ENCODE measurements at places on chromosomes 3 and 15.

DNA sequence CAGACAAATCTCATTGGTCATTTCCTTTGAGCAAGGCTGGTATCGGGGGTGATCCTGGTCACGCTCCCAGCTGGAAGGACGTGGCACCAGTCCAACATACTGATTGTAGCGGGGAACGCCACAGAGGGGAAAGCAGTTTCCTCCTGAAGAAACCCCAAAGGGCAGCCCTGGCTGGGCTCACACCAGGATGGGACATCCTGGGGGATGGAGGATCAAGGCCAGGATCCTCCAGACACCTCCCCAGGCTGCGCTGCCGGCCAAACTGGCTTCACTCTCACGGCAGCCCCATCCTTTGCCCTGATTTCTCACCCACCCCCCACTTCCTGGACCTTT is 36.6 kb downstream of the MUC20 start:
- DNase-seq, result no peak

DNA sequence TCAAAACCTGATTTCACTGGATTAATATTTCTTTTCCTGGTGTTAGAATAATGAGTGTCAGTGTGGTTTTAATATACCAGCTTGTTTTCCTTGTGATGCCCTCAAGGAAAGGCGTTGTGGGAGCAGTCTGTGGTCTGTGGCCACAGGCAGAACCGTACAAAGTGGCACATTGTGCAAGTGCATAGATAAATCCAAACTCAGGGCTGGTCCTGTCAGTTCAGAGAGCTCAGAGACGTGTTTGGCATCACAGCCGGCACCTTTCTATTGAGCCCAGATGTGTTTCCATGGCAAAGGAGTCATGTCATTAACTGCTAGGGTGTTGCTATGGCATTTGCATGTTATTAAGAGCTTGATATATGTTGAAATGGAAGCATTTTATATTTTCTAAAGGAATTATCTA is 289.9 kb upstream of the RASGRP1 start:
- DNase-seq, result no peak

GRCh38 chr15:38134252-38134651 is 118.4 kb upstream of the SPRED1 start:
- DNase-seq, result no peak

DNA sequence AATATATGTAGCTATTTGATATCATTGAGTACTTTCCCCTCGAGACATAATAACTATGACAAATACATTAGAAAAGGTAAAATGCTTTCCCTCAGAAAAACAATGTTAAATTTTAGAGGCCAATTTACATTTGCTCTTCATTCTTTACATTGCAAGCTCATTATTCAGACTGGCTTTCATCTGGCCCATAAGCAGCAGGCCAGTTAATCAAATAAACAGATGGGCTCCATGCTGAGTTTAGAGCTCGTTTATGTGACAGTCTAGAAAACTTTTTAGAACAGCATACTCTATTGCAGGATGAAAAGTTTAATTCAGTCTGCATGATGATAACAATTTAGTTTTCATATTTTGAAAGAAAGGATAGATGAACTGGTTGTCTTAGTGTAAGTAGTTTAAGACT is 150.6 kb downstream of the DUT start:
- no peak for DNase-seq

DNA sequence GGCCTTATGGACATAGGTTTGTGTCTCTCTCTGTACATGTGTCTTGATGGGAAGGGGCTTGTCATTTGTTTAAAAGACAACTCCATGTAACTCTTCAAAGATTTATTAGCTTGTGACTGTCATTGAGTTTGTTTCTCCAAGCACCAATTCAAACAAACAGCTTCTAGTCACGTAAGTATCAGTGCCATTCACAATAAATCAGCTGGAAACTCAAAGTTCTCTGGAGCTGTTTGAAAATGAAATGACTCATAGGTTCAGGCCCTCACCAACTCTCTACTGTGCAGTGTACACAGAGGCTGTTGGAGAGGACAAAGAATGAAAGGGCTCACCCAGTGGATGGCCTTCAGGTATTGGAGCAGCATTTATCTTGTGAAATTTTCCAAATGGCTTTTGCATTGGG is 476.3 kb downstream of the AGBL1 start:
- DNase-seq, result no peak

- DNase-seq, result no peak
These were observed 861.6 kb upstream of the DPPA4 start for GRCh38 chr3:110198717-110199587.

Data from stimulated activated CD4-positive, alpha-beta T cell treated with anti-CD3 and anti-CD28 coated beads, Interleukin-4, amount 100 ng/mL, for 1 hour (primary cell).